EH (cell line): ENCODE measurements at places on chromosomes 7 and 10.

- DNase-seq = no peak
Observed at GRCh38 chr10:11602358-11602757, 9.1 kb downstream of the USP6NL start.

DNA sequence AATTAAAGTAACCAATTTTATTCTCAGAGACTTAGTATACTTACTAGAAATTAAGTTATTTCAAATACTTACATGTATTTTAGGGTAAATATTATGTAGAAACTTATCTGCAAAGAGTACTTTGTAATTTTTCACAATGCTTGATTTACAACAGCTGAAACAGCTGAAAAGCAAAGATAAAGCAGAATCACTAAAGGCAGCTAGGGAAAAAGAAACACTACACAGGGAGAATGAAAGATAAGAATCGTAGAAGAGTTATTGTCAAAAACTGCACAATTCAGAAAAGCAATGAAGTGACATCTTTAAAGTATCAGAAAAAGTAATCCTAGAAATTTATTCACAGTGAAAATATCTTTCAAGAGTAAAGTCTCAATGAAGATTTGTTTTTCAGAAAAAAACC lies 69.7 kb upstream of the ZNF804B start:
- no peak for DNase-seq

DNA sequence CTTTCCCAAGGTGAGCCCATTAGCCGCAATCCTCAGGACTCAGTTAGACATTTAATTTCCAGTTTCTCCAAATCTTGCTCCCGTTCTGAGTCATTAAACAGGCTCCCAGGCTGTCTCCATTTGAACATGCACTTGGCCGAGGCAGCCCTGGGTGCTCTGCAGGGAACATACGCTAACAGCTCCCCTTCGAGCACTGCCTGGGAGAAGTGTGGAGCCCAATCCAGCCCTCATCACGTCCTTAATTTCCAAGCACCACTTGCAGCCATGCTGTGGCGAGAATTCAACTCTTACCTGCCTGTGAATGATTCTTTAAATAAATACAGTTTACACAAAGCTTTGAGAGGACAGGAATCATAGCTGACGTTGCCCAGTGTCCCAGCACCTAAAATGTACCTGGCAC lies 218.2 kb downstream of the CCSER2 start:
- DNase-seq = no peak

DNA sequence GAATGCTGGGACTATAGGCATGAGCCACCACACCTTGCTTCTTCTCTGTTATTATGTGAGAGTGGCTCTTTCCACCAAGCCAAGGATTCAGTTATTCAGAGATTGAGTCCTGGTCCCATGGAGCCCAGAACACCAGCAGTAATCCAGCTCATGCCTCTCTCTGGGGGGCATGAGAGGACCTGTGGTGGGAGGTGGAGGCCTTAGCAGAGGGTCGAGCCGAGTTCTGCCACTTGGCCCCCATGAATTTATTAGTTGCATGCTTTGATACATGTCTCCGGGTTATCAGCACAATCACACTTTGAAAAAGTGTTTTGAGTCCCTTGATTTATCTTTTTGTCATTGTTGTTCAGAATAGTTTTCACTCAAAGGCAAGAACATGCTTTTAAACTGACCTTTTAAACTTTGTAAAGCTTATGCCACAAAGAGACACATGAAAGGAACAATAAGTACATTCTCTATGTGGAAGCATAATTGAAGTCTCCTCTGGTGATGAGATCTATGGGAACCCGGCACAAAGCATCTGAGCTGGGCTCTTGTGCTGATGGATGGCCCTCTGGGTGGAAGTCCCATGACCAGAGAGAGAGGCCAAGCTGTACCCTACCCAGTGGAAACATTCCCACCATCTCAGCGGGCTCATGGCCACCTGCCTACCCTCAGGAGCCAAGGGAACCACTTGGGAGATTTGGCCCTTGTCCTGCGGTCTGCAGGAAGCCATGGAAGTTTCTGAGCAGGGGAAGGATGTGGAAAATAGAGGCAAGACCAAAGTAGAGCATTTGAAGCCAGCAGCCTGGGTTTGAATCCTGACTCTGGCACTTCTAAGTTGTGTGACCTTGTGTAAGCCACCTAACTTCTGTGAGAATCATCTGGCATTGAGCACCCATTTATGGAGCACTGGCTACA lies 53.9 kb downstream of the MINDY4 start:
- no peak for DNase-seq

GRCh38 chr7:130069179-130069977 lies 956 bp upstream of the KLHDC10 start:
- no peak for DNase-seq

GRCh38 chr10:60914690-60915141 lies 29.3 kb downstream of the RHOBTB1 start:
- peak; percentile 97 for DNase-seq
